ENCODE measurements at places on chromosomes 13 and 19.

GRCh38 chr13:112102243-112102642, 35.3 kb downstream of the SOX1 start:
- ATAC-seq, result no peak

DNA sequence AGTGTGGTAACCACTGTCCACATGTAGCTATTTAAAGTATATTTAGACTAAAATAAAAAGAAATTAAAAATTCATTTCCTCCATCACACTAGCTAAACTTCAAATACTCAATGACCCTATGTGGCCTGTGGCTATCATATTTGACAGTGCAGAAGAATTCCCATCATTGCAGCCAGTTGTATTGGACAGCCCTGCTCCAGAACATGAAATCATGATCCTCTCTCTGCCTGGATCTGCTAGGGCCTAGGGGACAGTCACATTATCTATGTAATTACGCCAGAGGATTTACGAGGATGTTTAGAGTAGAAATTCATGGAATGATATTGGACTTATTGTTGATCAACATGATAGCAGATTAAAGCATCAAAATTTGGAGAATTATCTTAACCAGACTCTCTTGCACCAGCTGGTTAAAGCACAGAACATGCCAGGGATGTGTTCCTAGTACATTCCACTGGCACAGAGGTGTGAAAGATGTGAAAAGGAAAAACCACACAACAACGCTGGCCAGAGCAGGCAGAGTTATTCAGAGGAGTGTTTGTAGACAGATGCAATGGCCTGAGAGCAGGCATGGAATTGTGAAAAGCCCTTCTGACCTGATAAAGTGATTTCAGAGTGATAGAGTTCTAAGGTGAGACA, 108.9 kb upstream of the STARD13 start:
- ATAC-seq, result no peak

DNA sequence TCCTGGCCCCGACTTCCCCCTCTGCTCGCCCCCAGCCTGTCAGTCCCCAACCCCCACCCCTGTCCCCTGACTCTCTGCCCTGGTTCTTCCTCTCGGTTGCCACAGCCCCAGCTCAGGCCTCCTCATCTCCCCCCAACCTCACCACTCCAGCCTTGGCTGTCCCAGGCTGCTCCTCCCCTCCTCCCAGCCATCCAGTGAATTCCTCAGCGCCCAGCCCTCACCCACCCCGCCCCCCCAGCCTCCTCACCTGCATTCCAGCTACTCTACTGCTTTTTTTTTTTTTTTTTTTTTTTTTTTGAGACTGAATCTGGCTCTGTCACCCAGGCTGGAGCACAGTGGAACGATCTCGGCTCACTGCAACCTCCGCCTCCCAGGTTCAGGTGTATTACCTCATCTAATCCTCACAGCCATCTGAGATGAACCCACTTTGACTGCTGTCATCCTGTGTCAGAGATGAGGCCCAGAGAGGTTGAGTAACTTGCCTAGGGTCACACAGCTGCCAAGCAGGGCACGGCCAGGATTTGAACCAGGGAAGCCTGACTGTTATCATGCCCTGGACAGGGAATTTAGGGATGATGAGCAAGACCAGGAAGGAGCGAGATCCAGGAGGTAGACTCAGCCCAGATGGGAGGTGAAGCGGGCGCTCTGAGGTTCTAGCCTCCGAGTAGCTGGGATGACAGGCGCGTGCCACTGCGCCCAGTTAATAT, 2.6 kb downstream of the SULT2B1 start:
- no peak for ATAC-seq

GRCh38 chr13:23754506-23754905, 134.7 kb downstream of the MIPEP start:
- ATAC-seq, result no peak

GRCh38 chr13:80309926-80310325, 31.0 kb downstream of the SPRY2 start:
- no peak for ATAC-seq

GRCh38 chr13:27967736-27968315, 1.3 kb downstream of the CDX2 start:
- no peak for ATAC-seq

GRCh38 chr19:58544591-58545285, 874 bp downstream of the TRIM28 start:
- ATAC-seq, result peak; percentile 60

DNA sequence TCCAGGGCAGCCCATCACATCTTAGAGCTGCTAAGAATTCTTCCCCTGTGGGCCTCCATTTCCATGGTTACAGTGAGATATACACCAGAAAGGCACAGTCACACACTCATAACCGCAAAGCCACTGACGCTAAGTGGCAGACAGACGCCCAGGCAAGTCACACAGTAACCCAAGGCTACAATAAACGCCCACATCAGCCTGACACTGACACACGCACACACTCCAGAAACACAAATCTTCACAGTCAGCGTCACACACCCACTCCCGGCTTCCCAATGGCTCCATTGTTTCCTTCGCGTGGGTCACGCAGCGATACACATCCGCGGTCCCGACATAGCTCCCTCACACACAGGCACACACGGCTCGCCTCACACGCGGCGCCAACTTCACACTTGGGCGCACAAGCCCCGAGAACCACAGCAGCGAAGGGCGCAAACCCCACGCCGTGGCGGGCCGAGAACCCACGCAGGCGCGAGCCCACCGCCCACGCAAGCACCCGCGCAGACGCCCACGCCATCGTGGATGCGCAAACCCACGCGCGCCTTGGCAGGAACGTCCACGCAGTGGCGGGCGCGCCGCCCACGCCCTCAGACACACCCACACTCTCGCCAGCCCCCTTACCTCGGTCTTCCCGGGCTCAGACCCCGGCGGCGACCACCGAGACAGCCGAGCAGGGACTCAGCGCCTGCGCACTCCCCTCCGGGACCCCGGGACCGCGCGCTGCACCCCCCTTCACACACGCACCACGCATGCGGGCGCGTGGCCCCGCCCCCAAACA, at the start of gene ZNF667:
TSS of gene ZNF667 (minus strand) at position 695 of the 778 bp plus-strand sequence. CDS start 14,975 bp downstream, outside the sequence.
- ATAC-seq, result no peak

DNA sequence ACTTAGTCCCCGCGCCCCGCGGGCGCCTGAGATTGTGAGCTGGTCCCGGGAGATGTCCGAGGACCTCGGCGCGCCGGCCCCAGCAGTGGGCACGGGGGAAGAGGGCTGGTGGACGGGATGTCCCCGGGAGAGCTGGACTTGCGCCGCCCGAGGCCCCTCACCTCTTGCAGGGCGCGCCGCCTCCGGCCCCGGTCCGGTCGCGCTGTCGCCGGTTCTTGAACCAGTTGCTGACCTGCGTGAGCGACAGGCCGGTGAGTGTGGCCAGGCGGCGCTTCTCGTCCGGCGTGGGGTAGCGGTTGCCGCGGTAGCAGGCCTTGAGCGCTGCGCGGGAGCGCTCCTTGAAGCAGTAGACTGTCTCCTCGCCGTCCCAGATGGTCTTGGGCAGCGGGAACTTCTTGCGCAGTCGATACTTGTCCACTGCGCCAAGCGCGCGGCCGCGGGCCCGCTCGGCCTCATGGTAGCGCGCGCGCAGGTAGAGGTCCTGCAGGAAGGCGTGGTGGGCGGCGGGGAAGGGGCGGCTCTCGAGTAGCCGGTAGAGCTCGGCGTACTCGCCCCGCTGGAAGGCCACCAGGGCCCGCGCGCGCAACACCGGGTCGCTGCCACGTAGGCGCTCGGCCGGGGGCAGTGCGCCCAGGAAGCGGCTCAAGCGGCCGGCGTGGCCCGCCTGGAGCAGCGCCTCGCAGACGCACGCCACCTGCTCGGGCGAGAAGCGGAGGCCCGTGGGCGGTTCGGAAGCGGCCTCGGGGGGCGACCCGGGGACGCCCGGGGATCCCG, 984 bp downstream of the SIX5 start:
- ATAC-seq, result no peak

DNA sequence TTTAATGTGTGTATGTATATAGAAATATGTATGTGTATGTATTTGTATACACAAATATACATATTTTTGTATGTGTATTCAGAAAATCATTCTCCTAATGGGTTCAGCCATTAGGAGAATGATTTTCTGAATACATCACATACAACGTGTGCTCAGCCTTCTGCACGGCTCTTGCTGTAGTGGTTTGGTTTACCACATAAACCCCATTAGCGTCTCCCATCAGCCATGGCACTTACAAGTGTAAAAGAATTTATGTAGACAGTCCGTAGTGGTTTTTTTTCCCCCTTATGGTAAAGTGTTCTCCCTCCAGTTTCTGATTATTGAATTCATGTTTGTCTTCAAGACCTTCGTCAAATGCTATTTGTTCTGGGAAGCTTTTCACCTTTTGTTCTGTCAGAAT, 38.2 kb downstream of the ATP8A2 start:
- no peak for ATAC-seq

- ATAC-seq, result no peak
Measured at GRCh38 chr19:49223472-49223871, 65.9 kb downstream of the TRPM4 start.

DNA sequence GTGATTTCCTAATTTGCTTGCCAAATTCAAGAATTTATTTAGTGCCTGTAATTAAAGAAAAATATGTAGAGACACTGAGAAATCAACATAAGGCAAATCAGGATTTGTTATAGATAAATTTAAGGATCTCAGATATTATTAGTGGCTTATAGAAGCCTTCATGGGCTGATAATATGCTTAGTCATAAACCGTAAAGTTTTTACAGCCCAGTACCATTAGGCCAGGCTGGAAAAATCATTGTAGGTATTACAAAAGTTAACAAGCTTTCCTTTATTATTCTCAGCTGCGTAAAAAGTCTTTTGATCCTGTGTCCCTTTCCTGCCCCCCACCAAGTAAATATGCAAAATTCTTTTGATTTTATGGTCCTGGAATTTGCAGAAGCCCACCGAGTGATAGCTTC, 58.2 kb downstream of the SLITRK6 start:
- ATAC-seq, result no peak

- ATAC-seq, result no peak
Measured at GRCh38 chr19:51295382-51296126, 15.9 kb upstream of the IGLON5 start.

DNA sequence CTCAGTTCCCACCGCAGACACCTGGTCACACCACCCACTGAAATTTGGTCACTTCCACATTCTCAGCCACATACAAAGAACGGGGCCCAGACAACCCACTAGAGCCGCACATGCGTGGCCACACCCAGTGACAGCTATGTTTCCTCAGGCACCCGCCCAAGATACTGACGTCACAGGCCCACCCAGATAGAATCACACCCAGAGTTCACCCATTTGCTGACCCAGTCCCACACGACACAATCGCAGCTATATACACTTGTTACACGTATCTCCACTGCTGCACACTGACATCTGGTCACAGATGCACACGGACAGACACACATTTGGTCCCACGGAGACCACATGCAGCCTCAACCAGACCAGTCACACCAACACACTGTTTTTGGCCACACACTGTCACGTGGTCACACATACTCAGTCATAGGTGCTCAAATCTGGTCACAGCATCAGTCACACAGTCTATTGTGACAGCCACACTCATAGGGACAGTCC, 2.9 kb downstream of the NUMBL start:
- peak; percentile 52 for ATAC-seq

- ATAC-seq, result no peak
Measured at GRCh38 chr19:23783636-23784035, 24.9 kb upstream of the ZNF681 start.

DNA sequence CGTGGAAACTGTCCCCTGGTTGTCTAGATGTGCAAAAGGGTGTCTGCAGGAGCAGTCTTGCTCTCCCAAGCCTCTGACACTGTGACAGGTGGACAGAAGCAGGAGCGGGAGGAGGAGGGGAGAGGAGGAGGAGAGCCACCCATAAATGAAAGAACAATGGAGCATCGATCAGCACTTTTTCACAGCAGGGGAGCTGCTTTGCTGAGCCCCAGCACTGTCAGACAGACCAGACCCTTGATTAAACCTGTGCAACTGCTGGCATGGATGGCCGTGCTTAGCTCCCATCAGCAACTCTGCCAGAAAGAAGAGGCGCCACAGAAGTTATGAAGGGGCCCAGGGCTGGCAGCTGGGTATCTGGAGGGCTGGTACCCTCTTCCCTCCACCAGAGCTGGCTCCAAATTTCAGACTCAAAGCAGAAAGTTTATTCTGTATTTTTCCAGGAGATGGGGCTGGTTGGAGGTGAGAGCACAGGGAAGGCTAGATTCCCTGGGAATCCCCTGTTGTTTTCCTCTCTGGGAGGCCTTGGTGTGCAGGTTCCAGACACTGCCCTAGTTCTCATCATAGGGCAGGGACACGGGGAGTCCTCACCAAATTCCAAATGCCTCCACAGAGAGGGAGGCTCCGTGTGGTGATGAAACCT, 1192.2 kb downstream of the UQCRFS1 start:
- ATAC-seq, result no peak

DNA sequence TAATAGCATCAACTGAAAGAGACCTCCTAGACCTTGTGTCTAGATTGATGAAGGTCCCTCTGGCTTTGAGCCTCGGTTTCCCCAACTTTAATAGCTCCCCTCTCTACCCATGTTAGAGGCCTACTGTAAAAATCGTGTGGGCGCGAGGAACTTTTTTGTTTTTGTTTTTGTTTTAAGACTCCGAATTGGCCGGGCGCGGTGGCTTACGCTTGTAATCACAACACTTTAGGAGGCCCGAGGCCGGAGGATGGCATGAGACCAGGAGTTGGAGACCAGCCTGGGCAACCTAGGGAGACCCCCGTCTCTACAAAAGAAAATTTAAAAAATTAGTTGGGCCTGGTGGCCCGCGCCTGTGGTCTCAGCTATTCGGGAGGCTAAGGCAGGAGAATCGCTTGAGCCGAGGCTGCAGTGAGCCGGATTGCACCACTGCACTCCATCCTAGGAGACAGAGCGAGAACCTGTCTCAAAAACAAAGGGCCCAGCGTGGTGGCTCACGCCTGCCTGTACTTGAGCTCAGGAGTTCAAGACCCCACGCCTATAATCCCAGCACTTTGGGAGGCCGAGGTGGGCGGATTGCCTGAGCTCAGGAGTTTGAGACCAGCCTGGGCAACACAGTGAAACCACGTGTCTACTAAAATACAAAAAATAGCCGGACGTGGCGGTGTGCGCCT, 858 bp upstream of the PPP6R1 start:
- ATAC-seq, result no peak

GRCh38 chr19:19402656-19403372, 2.7 kb upstream of the GATAD2A start:
- no peak for ATAC-seq

GRCh38 chr13:100620792-100621191, 32.2 kb upstream of the GGACT start:
- ATAC-seq, result no peak

All from gastroesophageal sphincter (tissue), 4 donors.